Bronchial epithelial cell (primary cell): ENCODE measurements at places on chromosomes 3 and 15.

DNA sequence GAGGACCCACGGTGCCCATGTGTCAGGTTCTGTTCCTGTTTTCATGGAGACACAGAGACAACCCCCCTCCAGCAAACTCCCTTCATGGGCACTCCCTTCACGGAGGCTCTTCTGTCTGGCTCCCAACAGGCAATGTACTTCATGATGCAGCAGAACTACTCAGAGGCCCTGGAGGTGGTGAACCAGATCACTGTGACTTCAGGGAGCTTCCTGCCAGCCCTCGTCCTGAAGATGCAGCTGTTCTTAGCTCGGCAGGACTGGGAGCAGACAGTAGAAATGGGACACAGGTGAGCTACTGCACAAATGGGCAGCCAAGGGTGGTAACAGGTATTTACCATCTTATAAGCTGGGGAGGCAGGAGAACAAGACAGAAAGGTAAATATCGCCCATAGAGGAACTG is 7.0 kb downstream of the TTC21A start:
- DNase-seq: no peak

DNA sequence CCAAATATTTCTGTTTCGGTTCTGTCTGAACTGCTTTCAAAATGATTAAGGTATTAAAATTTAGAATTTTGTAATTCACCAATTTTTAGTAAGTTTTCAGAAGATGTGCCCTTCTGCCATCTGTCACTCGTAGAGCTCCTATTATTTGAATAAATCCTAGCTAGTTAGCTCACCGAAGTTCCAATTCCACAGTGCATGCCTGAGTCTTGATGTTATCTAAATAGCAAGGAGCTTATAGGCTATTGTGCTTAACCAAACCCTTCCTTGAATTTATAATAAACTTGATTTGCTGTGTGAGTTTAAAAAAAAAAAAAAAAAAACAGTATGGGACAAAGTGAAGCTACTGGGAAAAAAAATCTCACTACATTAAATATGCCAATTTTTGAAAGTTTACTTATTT is 18.7 kb downstream of the ATP13A3 start:
- no peak for DNase-seq

DNA sequence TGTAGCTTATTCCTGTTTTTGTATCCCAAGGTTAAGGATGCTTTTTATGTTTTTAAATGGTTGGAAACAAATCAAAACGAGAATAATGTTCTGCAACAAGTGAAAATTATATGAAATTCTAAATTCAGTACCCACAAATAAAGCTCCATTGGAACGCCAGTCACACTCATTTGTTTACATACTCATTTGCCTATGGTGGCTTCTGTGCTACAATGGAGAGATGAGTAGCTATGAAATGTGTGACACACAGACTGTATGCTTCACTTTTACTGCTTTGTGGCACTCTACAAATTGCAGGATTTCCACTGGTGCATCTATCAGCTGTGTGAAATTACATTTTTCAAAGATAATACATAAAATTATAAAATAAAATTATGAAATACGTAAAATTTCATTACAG is 112.2 kb upstream of the TSPAN3 start:
- no peak for DNase-seq

DNA sequence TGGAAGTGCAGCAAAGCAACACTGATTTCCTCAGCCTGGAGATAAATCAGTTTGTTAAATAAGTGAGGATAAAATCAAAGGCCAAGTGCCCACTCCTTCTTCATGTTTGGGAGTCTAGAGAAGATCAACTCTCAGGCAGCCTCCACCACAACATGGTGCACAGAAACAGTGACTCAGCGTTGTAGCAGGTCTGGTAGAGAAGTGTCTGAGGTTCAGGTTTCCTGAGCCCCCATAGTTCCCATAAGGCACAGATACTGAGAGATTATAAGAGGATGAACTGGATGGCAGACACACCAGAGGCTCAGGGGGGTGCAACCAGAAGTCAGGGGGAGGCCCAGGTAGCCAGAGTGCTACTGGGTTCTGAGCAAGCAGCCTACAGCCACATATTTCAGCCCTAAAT is 166.7 kb downstream of the FRMD5 start:
- no peak for DNase-seq

GRCh38 chr3:25854635-25855034 is 64.7 kb downstream of the OXSM start:
- DNase-seq: peak; percentile 72

GRCh38 chr3:186461141-186461540 is 83.0 kb downstream of the CRYGS start:
- peak; percentile 84 for DNase-seq

DNA sequence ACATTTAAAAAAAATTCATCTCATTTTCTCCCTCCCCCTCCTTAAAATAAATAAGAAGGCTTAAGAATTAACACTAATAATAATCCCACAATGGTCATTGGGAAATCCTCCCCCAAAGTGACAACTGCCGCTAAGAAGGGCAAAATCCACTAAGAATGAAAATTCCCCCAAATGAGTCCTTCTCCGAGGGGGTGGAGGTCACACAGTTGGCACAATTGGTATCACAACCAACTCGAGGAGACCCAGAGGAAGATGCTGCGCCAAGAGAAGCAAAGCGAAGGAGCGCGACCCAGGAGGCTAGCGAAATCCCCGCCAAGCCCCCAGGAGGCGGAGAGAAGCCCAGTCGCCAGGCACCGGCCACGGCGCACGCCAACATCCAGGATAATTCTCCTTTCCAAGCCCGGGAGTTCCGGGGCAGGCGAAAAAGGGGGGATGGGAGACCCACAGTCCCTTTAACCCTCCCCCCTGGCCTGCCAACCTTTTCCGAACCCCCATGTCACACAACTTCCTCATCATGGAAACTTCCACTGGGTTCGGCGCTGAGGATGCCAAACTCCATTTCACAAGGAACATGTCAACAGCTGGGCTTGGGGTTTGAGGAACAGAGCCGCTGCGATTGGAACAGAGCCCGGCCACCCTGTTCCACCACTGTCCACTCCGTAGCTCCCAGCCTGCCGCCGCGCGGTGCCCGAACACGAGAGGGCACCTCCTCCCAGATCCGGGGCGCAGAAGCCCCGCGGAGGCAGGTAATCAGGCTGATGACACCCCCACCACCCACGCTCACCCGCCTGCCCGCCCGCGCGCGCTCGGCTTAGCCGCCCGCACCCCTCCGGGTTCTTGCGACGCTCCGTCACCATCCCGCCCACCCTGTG is 668 bp downstream of the THRB start:
- no peak for DNase-seq
